ENCODE measurements at places on chromosomes 7 and 10.

GRCh38 chr7:103423467-103424179 lies 22.4 kb downstream of the SLC26A5 start:
- H3K36me3 ChIP-seq, result no peaks in the 10 kb centered on the region
- H3K4me1 ChIP-seq, result no peaks in the 10 kb centered on the region
- no peak overlapping the region for H3K27ac ChIP-seq

DNA sequence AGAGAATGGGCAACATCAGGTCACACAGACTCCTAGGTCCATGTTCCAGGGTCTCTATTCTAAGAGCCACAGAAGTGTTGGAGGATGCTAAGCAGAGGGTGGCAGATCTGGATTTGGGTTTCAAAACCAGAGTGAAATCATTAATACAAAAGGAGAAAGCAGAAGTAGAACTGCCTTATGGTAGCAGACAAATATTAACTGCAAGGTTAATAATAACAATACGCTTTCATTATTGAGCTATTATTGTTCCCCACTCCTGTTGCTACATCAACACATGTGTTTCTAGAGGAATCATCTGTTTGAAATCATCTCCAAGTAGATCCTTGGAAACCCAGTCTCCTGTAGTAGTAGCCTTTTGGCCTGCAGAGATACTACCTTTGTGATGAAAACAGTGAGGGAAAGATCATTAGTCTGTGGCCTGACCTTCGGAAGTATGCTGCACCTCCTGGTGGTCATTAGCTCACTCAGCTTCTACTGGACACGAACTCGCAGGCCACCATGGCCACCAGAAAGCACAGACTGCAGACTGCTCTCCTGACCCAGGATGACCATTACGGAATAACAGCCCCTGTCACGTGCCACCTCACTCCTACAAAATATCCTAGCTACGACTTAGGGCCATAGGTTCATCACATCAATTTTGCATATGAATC lies 84.6 kb downstream of the XPNPEP1 start:
- no peaks in the 10 kb centered on the region for H3K4me1 ChIP-seq
- no peak overlapping the region for H3K27ac ChIP-seq
- H3K4me3 ChIP-seq, result no peak overlapping the region
- DNase-seq, result no peak

DNA sequence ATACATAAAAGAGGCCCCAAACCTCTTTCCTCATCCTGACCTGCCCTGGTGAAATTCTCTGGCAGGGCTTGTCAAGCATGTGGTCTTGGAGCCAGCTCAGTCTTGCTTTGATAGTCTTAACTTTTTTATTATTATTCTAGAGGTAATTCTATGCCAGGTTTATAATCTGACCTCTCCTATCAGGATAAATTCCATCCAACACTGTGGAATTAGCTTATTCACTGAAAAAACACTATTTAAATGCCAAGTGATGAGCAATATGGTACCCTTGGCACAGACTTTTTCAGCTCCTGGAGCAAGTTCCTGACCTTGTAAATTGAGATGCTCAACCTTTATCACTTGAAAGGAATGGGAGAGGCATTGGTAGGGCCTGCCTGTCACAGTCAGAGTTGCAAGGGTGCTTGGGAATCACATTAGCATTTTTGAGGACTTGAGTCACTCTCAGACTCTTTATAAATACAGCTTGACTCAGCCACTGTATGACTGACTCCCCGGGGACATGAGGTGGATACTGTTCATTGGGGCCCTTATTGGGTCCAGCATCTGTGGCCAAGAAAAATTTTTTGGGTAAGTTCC lies at the start of gene CPA4:
Gene CPA4, plus strand, starts transcription at position 480 of the 576 bp plus-strand sequence. Its CDS starts 20 bp downstream, at position 500.
- no peaks in the 10 kb centered on the region for H3K4me1 ChIP-seq
- H3K36me3 ChIP-seq, result no peaks in the 10 kb centered on the region
- no peak within 1 kb of the TSS for H3K4me3 ChIP-seq
- DNase-seq, result no peak
- H3K27me3 ChIP-seq, result no peaks in the 10 kb centered on the region

DNA sequence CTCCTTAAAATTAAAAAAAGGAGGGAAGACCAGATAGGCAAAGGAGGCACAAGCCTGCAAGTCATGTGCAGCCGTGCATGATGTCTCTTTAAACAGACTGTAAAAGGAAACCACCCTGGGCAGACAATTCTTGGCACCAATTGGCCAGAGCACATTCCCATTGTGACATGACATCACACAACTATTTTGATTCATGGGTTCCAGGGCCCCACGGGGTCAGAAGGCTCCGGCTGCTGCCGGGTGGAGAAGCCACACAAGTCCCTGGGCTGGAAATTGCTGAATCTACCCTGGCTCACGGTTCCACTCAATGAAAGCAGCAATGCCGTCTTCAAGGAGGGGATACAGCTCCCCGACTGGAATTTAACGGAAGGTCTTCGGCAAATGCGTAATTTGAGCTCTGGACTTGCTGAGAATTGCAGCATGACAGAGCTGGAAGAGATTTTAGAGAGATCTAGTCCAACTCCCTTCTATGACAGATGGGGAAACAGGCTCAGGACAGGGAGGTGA lies 140.5 kb downstream of the PRKAG2 start:
- H3K4me1 ChIP-seq, result no peaks in the 10 kb centered on the region
- no peaks in the 10 kb centered on the region for H3K27me3 ChIP-seq
- no peak for DNase-seq
- no peaks in the 10 kb centered on the region for H3K36me3 ChIP-seq

- H3K27me3 ChIP-seq, result no peaks in the 10 kb centered on the region
- H3K36me3 ChIP-seq, result peaks cover 49% of the 10 kb centered on the region
- no peak overlapping the region for H3K27ac ChIP-seq
- peaks cover 12% of the 10 kb centered on the region for H3K4me1 ChIP-seq
- no peak overlapping the region for H3K4me3 ChIP-seq
Observed at GRCh38 chr10:110509560-110509959, 11.9 kb downstream of the DUSP5 start.

GRCh38 chr7:67631476-67631875 lies 634.8 kb downstream of the TYW1 start:
- no peak overlapping the region for H3K4me3 ChIP-seq
- no peak overlapping the region for H3K27ac ChIP-seq
- no peaks in the 10 kb centered on the region for H3K4me1 ChIP-seq
- DNase-seq, result no peak

- H3K4me1 ChIP-seq, result peaks cover 11% of the 10 kb centered on the region
- no peak for DNase-seq
- no peaks in the 10 kb centered on the region for H3K27me3 ChIP-seq
Observed at GRCh38 chr7:30970074-30970473, 6.3 kb downstream of the GHRHR start.

DNA sequence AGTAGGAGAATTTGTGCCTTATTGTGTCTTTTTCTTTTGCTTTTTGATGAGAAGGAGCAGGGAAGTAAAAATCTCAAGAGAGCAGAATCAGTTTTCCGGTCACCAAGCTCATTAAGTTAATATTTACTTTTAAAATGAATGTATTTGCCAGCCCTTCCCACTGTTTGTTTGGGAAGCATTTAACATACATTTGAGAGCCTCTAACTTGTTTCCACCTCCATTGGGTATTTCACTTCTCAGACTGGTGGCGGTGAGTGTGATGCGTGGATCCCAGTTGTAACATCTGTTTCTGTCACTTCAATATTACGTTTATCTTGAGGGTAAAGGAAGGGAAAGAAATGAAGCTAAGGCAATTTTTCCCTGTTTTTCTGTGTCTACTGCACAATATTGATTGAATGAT lies 22.8 kb downstream of the CDK14 start:
- no peaks in the 10 kb centered on the region for H3K27me3 ChIP-seq
- H3K27ac ChIP-seq, result no peak overlapping the region
- no peak for DNase-seq
- H3K4me1 ChIP-seq, result no peaks in the 10 kb centered on the region
- no peak overlapping the region for H3K4me3 ChIP-seq

DNA sequence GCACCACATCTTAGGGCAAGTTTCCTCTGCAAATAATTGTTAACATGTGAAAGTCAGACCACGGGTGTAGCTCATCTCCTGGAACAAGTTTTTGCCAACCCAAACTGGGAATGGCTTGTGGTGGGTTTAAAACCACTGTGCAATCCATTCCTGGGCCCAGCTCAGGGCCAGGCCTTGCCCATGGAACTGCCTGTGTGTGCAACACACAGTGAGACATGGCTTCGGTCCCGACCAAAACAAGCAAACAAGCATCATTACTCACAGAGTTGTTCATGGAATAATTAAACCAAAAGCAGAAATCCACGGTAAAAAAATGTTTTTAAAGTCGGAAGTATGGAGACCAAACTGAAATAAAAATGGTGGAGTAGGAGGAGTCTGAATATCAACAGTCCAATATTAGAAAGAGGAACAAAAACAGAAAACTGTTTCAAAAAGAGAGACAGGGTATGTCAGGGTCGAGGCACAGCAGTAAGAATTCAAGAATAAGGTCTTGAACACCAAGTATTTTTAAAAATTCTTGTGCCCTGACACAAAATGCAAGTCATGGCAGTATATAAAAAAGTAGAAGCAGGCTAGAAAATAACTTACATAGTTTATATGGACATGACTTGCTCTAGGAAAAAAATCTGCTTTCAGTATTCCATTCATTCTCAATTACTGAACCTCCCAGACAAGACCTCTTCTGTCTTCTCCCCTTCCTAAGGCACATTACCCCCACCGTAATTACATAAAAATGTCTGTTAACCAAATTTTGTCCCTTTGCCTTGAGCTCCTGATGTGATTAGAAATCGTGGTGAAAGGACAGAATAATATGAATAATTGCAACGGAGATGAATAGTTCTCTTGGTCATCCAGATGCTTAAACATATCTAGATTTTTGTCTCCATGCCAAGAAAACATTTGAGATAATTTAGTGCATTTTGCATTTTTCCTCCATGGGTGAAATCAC lies 88.4 kb downstream of the FAS start:
- H3K27me3 ChIP-seq, result no peaks in the 10 kb centered on the region
- no peak overlapping the region for H3K27ac ChIP-seq
- H3K36me3 ChIP-seq, result no peaks in the 10 kb centered on the region
- no peak for DNase-seq
- peaks cover 8% of the 10 kb centered on the region for H3K4me1 ChIP-seq

GRCh38 chr10:27998178-27998953 lies 513 bp downstream of the ODAD2 start:
- no peaks in the 10 kb centered on the region for H3K4me1 ChIP-seq
- no peak overlapping the region for H3K4me3 ChIP-seq
- no peaks in the 10 kb centered on the region for H3K36me3 ChIP-seq
- no peak overlapping the region for H3K27ac ChIP-seq
- DNase-seq, result no peak

GRCh38 chr10:33237736-33238624 lies 96.5 kb downstream of the NRP1 start:
- H3K27me3 ChIP-seq, result no peaks in the 10 kb centered on the region
- H3K4me1 ChIP-seq, result no peaks in the 10 kb centered on the region
- H3K4me3 ChIP-seq, result no peak overlapping the region
- no peak for DNase-seq
- no peak overlapping the region for H3K27ac ChIP-seq

- no peaks in the 10 kb centered on the region for H3K27me3 ChIP-seq
- H3K4me1 ChIP-seq, result peaks cover 3% of the 10 kb centered on the region
- peak within 1 kb of the TSS; percentile 90 for H3K4me3 ChIP-seq
- DNase-seq, result no peak
- no peaks in the 10 kb centered on the region for H3K36me3 ChIP-seq
Observed at GRCh38 chr7:77537136-77537777, at the start of gene PTPN12. Gene PTPN12, plus strand, starts transcription at chr7:77537295. Its CDS starts 252 bp downstream, at chr7:77537547.

- no peaks in the 10 kb centered on the region for H3K27me3 ChIP-seq
- no peaks in the 10 kb centered on the region for H3K36me3 ChIP-seq
- peaks cover 8% of the 10 kb centered on the region for H3K4me1 ChIP-seq
- H3K27ac ChIP-seq, result no peak overlapping the region
Observed at GRCh38 chr7:2186166-2186565, 46.6 kb downstream of the MAD1L1 start.

GRCh38 chr7:89246196-89246595 lies 450.7 kb upstream of the TEX47 start:
- no peaks in the 10 kb centered on the region for H3K36me3 ChIP-seq
- no peaks in the 10 kb centered on the region for H3K4me1 ChIP-seq
- H3K27ac ChIP-seq, result no peak overlapping the region

DNA sequence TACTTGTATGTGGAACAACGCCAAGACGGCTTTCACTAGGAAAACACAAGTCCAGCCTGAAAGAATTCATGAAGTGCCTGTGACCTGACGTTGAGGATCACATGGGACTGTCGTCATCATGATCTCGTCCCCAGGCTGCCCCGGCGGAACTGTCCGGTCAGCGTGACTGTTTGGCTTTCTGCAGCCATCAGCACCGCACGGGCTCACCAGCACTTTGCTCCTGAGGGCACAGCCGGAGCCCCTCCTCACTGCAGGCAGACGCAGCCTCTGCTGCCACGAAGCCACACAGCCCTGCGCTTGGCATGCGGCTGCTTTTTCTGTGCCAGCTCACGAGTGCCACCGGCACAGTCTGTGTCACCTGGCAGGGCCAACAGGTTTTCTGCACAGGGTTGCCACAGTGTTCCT lies 9.4 kb upstream of the GET4 start:
- no peak overlapping the region for H3K27ac ChIP-seq
- H3K36me3 ChIP-seq, result peaks cover 13% of the 10 kb centered on the region
- H3K27me3 ChIP-seq, result no peaks in the 10 kb centered on the region
- H3K4me3 ChIP-seq, result no peak overlapping the region
- H3K4me1 ChIP-seq, result no peaks in the 10 kb centered on the region

All from GM12878 (cell line).